ENCODE measurements at places on chromosomes 12 and 14.
A peak's percentile ranks its signal among the peaks of the same experiment; 100 is the strongest.

DNA sequence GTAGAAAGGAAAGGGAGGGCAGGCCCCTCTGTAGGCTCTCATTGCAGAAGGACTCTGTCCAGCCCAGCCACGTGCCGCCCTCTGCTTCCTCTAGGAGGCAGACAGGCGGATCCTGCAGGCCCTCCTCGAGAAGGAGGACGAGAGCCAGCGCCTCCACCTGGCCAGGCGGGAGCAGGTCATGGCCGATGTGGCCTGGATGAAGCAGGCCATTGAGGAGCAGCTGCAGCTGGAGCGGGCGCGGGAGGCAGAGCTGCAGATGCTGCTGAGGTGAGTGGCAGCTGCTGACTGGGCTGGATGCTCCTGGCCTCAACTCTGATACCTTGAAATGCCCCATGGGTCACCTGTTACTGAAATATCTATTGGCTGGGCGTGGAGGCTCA, 10.9 kb downstream of the TCHP start:
- peaks cover 8% of the 10 kb centered on the region for H3K36me3 ChIP-seq
- no peaks in the 10 kb centered on the region for H3K27me3 ChIP-seq

DNA sequence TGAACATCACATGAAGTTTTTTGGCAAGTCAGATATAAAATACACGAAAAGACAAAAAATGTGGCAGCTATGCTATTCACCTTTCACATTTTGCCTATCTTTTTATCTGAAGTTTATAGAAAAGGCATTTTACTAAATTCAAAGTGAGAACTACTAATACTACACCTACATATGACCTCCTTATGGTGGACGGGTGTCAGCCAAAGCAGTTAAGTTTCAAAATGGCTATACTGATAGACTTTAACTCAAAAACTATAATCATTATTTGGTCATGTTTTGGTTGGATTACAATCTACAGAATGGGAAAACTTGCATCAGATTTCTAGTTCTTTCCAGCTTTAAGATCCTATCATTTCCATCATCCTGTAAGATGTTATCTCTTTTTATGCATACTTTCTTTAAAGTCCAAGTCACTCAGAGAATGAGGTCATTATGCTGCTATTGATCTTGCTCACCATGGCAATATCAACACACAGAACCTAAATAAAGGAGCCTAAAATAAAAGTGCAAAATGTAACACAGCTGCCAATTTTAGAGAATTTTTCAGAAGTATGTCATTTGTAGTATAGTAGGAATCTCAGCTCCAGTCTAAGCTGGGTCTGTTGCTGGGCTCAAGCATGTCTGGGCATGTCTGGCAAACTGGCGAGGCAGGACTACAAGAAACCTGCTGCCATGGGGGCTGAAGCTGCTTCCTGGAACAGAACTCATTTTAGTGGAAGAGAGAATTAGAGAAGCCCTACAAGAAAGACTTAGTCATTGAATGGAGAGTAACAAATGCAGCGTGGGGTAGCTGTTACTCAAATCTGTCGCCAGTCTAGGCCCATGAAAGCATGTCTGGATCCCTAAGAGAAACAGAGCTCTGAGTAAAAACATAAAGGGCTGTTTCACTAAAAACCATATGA, 7.6 kb upstream of the AEBP2 start:
- no peak for DNase-seq
- H3K27ac ChIP-seq = peak overlapping the region; percentile 96
- no peaks in the 10 kb centered on the region for H3K36me3 ChIP-seq
- no peaks in the 10 kb centered on the region for H3K27me3 ChIP-seq
- H3K4me3 ChIP-seq = no peak overlapping the region

- no peaks in the 10 kb centered on the region for H3K36me3 ChIP-seq
- H3K27ac ChIP-seq = no peak overlapping the region
- H3K4me1 ChIP-seq = no peaks in the 10 kb centered on the region
- no peak for DNase-seq
- H3K27me3 ChIP-seq = no peaks in the 10 kb centered on the region
These were observed 240.0 kb downstream of the DIO2 start for GRCh38 chr14:79971330-79971729.

- no peaks in the 10 kb centered on the region for H3K4me1 ChIP-seq
- H3K4me3 ChIP-seq = no peak overlapping the region
- no peaks in the 10 kb centered on the region for H3K27me3 ChIP-seq
- H3K36me3 ChIP-seq = no peaks in the 10 kb centered on the region
- no peak overlapping the region for H3K27ac ChIP-seq
These were observed 13.5 kb downstream of the SRGAP1 start for GRCh38 chr12:63857771-63858670.

- peaks cover 9% of the 10 kb centered on the region for H3K36me3 ChIP-seq
- DNase-seq = peak; percentile 53
- H3K4me3 ChIP-seq = no peak overlapping the region
- no peaks in the 10 kb centered on the region for H3K27me3 ChIP-seq
These were observed 53.4 kb downstream of the HNRNPC start for GRCh38 chr14:21215879-21216251.

DNA sequence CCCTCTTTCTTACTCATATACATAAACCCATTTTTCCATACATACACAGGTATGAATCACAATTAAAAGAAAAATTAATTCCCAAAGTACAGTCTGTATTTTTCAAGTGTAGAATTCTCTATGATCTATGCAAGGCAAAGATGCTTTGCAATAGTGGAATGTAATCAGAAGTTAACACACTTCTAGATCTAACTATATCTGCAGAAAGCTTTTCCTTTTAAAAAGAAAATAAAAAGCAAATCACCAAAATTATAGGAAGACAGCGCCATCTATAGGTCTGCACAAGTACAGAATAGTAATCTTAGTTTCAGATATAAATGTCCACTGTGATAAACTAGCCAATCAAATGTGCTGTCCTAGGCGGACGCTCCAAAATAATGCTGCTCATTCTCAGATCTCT, 22.0 kb downstream of the SLC25A21 start:
- H3K4me1 ChIP-seq = no peaks in the 10 kb centered on the region
- DNase-seq = no peak
- no peak overlapping the region for H3K4me3 ChIP-seq
- H3K36me3 ChIP-seq = no peaks in the 10 kb centered on the region
- H3K27me3 ChIP-seq = no peaks in the 10 kb centered on the region

GRCh38 chr12:7602277-7602676, 63.4 kb downstream of the APOBEC1 start:
- no peaks in the 10 kb centered on the region for H3K36me3 ChIP-seq
- no peaks in the 10 kb centered on the region for H3K27me3 ChIP-seq
- H3K27ac ChIP-seq = no peak overlapping the region
- no peak overlapping the region for H3K4me3 ChIP-seq
- H3K4me1 ChIP-seq = no peaks in the 10 kb centered on the region

Measured in aorta (tissue), 5 donors.